ENCODE measurements at places on chromosomes 4 and X.

DNA sequence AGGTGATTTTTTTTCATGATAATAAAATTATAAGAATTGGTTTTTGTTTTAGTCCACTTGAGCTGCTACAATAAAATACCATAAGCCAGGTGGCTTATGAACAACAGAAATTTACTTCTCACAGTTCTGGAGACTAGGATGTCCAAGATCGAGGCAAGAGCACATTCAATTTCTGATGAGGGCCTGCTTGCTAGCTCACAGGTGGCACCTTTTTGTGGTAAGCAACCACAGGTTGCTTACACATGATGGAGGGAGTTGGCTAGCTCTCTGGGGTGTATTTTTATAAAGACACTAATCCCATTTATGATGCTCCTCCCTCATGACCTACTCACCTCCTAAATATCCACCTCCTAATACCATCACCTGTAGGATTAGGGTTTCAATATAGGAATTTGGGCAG lies 1248.5 kb upstream of the TENM3 start:
- DNase-seq, result no peak

GRCh38 chr4:136731025-136731424 lies 801.3 kb downstream of the PCDH18 start:
- DNase-seq, result no peak

DNA sequence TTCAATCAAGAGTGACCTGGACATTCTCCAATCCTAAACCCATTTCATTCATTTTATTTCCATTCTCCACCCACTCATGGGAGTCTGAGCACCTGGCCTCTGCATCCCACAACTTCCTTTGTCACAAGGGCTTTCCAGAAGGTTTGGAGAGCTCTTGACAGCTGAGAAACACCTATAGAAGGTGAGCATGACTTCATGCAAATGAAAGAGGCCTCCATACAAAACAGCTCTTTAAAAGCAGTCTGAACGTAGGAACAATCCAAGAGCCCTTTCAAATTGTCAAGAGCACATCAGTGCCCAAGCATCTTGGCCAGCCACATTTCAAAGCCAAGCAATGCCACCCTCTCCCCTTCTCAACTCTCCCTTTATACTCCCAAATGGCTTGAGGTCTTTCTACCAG lies 74.9 kb upstream of the RAP2C start:
- no peak for DNase-seq

DNA sequence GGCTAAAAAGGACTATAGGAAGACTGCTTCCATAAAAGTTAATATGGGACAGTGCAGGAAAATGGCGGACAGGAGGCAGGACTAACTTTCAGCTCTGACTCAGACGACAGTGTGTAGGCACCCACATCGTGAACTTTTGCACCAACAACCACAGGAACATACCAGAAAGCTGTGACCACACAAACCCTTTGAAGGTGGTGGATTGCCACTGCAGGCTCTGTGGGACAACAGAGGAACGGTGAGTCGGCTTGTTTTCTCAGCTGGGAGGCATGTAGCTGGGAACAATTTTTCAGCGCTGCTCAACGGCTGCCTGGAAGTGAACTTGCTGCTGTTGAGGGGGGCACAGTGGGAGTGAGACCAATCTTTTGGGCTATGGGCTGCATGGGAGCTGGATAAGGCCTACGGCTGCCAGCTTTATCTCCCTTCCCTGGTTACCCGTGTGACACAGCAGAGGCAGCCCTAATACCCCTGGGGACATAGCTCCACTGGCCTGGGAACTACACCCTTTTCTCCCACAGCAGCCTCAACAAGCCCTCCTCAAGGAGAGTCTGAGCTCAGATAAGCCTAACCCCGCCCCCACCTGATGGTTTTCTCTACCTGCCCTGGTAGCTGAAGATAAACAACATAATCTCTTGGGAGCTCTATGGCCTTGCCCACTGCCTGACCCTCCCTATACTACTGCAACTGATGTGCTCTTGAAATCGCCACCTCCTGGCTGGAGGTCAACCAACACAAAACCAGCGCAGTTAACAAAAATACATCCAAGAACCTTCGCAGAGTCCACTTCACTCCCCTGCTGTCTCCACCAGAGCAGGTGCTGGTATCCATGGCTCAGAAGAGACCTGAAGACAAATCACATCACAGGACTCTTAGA lies 1537.0 kb downstream of the C4orf33 start:
- no peak for DNase-seq

GRCh38 chrX:9349572-9350494 lies 115.0 kb upstream of the TBL1X start:
- DNase-seq, result peak; percentile 37

DNA sequence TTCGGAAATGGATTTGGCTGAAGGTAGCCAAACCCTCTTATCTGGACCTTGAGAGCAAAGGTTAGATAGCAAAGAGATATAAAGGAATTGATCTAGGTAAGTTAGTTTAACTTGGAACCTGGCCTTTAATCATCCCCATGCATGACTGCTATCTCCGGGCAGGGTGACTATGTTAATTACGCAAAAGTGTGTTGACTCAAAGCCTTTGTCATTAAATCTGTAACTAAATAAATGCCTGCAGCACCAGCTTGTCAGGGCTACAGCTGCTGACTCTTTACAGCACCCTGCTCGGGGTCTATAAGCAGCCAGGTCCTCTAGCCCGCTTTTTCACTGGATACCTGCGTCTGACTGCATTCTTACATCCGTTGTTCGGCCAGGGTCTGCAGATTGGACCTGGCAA lies 201.7 kb downstream of the TBCK start:
- DNase-seq, result no peak

DNA sequence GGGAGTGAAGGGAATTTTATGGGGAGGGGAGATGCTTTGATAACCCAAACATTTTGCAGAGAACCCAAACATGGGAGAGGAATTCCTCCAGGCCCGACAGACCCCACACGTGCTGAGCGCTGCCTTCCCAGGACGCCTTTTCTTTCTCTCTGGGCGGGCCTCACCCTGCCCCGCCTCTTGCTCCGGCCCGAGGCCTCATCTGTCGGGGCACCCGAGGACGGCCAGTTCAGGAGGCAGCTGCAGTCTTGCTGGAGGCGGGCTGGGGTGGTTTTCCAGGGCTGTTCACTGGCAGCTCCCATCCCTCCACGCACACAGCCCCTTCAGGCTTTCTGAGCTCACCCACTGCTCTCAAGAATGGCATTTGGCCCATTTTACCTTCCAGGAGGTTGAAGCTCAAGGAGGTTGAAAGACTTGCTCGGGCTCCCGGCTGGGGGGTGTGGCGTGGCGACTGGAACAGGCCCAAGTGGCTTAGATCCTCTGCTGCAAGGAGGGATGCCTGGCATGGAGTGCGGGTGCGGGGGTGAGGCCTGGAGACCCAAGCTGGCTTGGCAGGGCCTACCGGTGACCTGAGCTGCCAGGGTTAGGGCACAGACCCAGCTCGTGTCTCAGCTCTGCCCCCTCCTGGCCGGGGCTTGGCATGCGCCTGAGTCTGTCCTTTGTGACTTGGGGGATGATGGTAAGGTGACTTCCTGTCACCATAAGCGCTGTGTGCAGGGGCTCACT lies 99.2 kb downstream of the PSAPL1 start:
- peak; percentile 71 for DNase-seq

DNA sequence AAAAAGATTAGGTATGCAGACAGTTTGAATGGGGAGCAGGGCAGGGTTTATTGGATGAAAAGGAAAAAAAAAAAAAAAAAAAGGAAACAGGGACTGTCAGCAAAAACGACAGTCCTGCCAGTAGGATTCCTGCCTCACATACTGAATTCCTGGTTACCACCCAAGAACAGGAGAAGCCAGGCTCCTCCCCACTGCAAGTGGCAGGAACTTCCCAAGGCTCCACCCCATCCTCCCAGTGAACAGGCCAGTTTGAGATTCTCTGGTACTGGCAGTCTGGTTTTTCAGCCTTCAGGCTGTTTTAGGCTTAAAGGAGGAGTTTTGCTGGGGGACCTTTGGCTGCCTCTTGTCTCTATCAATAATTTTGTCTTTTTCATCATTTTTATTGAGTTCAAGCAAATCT lies 360.0 kb upstream of the CXorf51A start:
- DNase-seq, result no peak

DNA sequence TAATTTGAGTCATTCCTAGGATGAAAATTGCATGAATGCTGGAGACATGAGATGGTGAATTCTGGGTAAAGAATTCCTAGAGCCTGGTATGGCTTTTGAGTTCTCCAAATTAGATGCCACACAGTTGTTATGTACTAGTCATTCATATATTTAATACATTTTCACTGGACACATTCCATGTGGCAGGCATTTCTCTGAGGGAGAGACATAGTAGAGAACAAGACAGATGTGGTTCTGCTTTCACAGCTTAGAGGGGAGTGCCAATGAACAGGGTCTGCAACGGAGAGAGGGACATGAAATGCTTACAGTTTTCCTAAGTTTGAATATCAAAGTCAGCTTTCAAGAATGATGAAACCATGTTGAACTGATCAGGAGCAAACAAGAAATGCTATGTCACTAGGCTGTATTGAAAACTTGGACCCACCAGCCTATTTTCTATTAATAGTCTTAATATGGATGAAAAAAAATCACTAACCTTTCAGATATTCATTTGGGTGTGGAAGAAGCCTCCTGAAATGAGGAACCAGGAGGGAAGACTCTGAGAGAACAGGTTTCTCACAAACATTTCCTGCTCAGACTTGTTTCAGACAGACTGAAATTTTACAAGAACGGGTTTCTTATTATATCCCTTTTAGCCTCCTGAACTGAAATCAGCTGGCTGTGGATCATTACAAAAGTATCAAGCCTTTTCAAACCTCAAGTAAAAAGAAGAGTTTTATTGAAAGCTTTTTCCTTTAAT lies 276.0 kb upstream of the TET2 start:
- DNase-seq, result no peak

DNA sequence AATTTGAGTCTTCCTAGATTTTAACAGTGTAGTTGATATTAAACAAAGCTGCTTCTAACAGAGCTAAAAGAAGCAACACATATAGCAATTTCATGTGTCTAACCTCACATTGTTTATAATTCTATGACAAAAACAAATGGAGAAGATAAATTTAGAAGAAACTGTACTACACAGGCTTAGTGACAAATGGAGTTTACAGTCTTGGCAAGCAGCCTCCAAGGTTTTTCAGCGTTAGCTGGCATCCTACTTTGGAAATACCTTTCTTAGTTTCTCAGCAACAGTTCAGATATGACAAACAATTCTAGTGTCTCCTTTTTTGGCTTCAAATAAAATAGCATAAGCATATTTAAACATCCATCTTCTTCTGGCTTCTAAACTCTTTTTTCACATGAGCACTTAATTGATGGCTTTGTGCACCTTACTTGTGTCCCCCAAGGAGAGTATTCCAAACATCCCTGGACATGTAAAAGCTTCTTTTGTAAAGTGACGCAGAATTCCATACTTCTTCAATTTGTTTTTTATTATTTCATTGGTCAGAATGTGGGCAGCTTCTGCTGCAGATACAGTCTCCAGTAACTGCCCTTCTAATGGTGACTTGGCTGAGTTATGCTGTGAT lies 249.8 kb downstream of the ANTXR2 start:
- DNase-seq, result no peak

GRCh38 chr4:67198727-67199126 lies 346.6 kb downstream of the CENPC start:
- DNase-seq, result peak; percentile 49

DNA sequence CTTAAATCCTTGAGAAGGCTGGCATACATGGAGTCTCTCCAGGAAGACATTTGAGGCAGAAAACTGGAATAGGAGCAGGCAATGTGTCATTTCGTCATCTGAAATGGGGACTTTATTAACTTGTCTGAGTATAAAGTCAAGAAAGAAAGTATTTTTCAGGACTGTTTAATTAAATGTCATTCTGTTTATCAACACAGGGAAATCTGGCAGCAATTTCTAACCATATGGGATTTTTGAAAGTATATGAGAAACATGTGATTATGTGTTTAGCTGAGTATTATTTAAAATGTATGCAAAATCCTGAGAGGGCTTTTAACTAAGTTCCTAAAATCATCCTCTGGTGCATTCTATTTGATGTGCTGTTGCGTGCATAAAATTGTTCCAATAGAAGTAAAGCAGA lies 3.9 kb upstream of the FAM9A start:
- no peak for DNase-seq

GRCh38 chr4:16032396-16032770 lies 51.4 kb downstream of the PROM1 start:
- DNase-seq, result no peak

- no peak for DNase-seq
These were observed 466 bp upstream of the SLC39A8 start for GRCh38 chr4:102345795-102346100.

GRCh38 chr4:10706236-10706635 lies 21.7 kb upstream of the CLNK start:
- no peak for DNase-seq

GRCh38 chr4:109411964-109412363 lies 21.7 kb upstream of the SEC24B start:
- no peak for DNase-seq

GRCh38 chr4:77819404-77819842 lies 255 bp upstream of the CNOT6L start:
- DNase-seq, result no peak

DNA sequence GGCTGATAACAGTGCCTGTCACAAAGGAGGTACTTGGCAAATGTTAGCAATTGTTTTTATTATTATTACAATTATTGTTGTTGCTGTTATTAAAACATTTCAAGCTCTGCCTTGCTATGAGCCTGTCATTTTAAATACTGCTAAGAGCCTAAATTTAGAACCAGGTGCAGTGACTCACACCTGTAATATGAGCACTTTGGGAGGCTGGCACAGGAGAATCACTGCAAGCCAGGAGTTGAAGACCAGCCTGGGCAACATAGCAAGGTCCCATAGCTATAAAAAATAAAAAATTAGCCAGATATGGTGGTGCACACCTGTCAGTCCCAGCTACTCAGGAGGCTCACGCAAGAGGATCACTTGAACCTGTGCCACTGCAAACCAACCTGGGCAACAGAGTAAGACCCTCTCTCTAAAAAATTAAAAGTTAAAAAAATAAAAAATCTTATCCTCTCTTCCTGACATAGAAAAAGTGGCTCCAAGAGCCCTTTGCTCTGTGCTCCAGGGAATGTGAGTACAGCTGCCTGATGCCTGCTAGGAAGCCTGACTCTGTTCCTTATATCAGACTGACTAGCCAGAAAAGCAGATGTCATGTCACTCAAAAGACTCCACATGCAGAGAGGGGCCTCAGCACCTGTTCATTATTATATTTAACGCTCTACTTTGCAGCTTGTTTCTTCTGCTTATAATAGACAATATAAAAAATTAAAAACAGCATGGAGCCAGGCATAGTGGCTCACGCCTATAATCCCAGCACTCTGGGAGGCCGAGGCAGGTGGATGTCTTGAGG lies 234.0 kb downstream of the OPHN1 start:
- DNase-seq, result no peak

DNA sequence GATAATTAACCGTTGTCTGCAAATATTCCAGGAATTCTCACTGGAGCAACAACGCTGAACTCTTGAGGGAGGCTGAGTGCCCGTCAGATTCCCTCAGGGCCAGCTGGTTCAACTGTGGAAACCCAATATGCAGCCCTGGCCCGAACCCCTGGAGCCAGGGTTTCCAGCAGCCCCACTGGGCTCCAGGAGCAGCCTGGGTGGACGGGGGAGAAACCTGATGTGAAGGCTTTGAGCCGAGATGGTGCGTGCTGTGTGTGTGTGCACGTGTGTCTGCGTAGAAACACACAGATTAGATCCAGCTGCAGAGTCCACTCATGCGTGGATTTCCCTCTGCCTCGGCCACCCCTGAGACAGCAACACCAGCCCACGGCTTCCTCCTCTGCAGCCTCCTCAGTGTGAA lies 19.4 kb upstream of the SLC25A6 start:
- DNase-seq, result no peak

GRCh38 chrX:106208154-106208553 lies 40.0 kb downstream of the PWWP3B start:
- no peak for DNase-seq

GRCh38 chr4:182620111-182620980 lies 296.8 kb downstream of the DCTD start:
- no peak for DNase-seq

Measured in NB4 (cell line).